Activated CD8-positive, alpha-beta memory T cell treated with anti-CD3 and anti-CD28 coated beads, Interleukin-2, amount 50 U/mL, for 4 hours (primary cell): ENCODE measurements at places on chromosomes 16 and 17.
A peak's percentile ranks its signal among the peaks of the same experiment; 100 is the strongest.

- no peak for DNase-seq
Observed at GRCh38 chr17:41444640-41445039, 3.9 kb upstream of the KRT38 start.

DNA sequence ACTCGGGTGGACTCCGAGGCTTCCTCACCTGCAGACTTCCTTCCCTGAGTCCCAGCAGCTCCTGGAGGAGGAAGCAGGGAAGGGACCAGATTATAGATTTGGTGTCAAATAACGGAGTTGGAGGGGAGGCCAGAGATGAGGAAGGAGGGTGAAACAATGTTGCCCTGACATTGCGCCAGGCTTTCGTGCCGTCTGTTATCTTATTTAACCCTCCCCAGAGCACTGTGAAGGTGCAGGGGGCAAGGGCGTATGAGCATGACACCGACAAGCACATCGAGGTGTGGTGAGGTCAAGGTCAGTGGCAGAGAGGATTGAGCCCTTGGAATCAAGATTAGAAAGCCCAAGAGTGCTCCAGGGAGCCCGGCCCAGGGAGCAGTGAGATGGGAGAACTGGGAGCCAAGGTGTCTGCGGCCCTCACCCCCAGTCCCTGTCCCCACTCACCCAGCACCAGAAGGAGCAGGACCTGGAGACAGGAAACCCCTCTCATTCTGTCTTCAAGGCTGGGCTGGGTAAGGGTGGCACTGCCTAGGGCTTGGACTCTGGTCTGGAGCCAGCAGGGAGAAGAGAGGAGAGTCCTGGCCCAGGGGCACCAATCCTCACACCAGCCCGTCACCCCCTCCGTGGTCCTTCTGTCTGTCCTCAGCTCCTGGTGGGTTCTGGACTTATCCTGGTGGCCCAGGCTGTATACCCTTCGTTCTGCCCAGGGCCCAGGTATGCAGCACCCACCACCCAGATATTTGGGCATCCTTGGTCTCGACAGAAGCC, 1.1 kb downstream of the PRSS33 start:
- no peak for DNase-seq

DNA sequence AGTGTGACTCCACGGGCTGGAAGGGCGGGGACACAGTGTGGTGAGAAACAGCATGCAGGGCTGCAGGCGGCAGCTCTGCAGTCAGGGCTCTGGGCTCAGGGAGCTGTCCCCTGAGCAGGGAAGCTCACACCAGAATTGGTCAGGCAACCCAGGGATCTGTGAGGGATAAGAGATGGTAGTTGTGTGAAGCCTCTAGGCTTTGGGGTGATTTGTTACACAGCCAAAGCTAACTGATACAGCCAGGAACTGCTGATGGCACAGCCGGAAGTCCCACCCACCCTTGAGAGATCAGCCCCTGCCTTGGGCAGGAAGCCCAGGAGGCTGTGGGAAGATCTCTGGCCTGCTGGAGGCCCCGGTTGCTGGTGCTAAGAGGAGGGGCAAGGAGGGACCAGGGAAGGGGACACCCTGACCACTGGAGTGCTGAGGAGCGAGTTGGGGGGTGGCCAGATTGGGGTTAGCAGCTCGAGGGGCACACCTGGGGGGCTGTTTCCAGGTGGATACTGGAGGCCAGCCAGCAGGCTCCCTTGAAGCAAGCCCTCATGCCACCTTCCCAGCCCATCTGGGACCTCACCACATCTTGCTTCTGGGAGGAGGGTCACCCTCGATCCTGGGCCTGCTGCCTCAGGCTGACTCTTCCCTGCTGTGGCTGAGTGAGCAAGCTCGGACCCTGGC, 25.2 kb downstream of the NPTX1 start:
- no peak for DNase-seq

DNA sequence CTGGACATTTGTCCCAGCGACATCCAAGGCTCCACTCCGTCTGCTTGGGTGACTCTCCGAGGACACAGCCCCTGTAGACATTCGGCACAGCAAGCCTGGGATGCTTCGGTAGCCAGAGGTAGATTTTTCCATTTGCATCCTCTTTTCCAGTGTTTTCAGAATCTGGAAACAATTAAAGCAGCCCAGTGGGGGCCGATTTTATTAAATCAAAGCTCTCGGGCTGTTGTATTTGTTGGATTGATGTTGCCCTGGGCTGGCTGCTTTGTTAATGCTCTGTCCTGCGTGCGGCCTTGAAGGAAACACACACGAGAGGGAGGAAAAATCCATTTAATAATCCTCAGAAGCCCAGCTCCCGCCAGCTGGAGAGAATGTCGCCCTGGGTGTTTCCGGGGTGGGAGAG, 158.1 kb upstream of the CIBAR2 start:
- no peak for DNase-seq

DNA sequence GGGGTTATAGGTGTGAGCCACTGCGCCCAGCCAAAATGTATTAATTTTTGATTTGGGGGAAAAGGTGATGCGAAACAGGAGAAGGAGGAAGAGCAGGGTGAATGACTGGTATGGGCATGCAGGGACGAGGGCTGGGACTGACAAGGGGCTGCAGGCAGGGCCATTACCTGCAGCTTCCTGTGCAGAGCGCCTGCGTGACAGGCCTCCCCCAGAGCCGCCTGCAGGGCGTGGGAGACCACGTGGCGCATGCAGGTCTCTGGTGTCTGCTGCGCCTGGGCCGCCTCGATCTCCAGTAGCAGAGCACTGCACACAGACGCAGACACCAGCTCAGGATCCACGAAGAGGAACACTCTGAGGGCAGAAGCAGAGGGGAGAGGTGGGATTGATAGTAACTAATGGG, 32.4 kb downstream of the PIK3R6 start:
- no peak for DNase-seq

- no peak for DNase-seq
Observed at GRCh38 chr17:57663326-57664070, 81.6 kb downstream of the CCDC182 start.

- DNase-seq: no peak
Observed at GRCh38 chr16:69921127-69921526, 30.0 kb upstream of the CLEC18A start.

GRCh38 chr17:81336930-81337325, 41.8 kb upstream of the SLC38A10 start:
- no peak for DNase-seq

GRCh38 chr17:28416703-28417311, 10.8 kb upstream of the SLC46A1 start:
- peak; percentile 43 for DNase-seq

GRCh38 chr16:70681382-70682238, 4.2 kb downstream of the MTSS2 start:
- no peak for DNase-seq

GRCh38 chr16:22070361-22071330, 21.7 kb upstream of the VWA3A start:
- no peak for DNase-seq

DNA sequence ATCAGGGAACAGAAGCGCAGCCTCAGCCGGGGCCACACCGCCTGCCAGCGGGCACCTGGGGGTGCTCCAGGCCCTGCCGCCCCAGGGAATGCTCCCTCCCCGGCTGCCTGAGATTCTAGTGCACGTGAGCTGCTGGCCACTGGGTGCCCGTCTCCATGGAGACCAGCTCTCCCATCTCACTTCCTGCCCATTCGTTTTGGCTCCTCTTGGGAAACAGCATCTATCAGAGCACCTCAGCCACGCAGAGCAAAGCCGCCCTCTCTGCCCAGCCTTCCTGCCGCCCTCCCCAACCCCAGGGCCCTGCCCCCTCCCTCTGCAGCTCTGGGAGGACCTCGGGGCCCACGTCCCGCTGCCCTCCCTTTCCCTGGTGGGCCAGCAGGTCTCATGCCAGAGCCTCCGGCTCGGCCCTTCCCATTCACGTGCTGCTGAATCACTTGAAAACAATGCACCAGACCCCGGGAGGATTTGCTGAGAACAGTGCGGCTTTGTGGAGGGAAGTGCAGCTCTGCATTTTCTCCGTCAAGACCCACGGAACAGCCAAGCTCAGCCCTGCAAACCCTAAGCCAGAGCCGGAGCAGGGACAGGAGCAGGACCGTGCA, 19.4 kb downstream of the CEP295NL start:
- no peak for DNase-seq

- no peak for DNase-seq
Observed at GRCh38 chr17:266701-267667, 85.5 kb upstream of the DOC2B start.

DNA sequence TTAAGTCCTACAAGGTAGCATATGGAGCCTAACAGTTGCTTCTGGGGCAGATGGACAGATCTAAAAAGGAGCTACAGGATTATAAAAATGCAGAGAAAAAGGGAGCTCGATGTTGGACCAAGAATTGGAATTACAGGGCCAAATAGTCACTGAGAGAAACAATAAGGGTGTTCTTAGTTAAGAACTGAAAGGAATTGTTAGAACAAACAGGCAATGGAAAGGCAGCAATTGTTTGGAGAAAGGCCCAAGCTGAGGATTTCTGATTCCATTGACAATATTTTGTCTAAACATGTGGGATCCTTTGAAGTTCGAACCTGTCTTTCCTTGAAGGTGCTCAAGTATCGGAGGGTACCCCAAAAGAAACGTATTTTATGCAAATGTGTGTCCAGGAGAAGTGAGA, 513.6 kb upstream of the CDH8 start:
- no peak for DNase-seq

DNA sequence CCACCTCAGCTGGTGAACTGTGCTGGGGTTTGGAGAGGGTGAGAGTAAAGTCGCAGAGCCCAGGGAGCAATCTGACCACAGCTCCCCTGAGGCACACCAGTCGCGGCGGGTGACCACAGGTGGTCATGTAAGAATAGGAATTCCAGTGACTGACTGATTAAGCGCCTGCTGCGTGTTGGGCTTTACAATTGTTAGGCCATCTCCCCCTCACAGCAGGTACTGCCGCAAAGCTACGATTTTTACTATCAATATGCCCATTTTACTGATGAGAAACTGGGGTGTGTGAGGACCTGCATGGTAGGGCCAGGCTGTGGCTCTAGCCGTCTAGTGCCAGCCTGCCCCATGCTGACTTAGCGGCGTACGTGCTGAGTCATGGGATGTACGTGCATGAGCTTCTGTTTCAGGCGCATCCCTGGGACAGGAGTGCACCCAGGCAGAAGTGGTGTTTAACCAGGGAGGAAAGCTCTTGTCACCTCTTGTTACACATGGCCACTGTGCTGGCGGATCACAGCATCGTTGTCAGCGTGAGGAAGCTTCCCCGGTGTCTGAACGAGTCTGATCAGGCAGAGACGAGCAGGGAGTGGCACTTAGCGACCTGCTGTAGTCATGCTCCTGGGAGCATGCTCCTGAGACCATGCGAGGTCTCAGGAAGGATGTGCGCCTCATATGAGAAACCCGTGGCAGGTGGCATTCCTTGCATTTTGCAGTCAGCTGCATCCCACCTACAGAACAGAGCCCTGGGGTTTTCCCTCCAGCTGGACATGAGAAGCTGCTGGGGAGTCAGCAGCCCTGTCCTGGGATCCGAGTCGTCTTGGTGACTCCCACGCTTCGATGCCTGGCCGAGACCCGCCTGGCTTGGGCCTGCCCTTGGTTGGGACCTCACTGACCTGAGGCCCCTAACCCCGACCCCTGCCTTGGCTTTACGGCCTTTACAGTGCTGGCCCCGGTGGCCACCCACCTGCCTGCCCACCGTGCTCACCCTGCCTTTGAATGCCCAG, 163.7 kb upstream of the CHMP6 start:
- no peak for DNase-seq

DNA sequence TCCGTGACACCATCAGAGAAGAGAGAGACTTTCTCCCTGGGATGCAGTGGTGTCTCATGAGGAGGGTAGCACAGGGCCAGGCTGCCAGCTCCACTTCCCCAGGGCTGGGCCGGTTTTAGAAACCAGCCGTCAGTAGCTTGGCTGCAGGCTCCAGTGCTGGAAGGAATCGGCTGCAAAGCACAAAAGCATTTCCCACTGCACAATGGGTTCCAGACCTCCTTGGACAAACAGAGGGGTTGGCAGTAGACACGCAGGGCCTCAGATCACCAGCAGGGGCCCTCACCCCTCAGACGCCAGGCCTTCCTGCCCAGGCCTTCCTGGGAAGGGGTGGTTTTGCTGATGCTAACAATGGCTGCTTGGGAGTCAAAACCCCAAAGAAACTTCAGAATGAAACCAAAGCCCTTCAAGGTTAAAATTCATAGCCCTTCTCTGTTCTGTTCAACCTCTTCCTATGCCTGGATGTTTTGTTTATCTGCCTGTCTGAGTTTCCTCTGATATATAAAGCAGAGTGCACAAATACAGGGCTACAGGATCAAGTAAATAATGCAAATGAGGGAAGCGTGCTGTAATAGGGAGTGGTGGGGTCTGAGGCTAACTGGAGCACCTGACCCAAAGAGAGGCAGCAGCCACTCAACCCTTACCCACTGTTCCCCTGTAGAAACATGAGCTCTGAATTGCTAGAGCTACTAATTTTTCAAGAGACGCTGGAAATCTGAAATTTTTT, 26.2 kb downstream of the TEKT5 start:
- no peak for DNase-seq

DNA sequence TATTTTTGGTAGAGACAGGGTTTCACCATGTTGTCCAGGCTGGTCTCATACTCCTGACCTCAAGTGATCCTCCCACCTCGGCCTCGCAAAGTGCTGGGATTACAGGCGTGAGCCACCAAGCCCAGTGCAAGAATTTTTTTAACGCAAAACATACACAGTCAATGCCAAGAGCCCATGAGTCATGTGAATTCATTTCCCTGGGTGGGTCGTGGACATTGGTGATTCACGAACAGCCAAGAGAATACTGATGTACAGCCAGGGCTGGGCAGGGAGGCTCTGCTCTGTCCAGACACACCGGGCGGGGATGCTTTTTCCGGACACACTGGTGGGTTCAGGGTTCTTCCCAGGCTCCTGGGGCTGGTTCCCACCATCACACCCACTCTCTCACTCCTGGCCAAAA, 17.7 kb downstream of the SLC38A8 start:
- no peak for DNase-seq

GRCh38 chr17:72119077-72119872, 1.5 kb upstream of the SOX9 start:
- DNase-seq: no peak

DNA sequence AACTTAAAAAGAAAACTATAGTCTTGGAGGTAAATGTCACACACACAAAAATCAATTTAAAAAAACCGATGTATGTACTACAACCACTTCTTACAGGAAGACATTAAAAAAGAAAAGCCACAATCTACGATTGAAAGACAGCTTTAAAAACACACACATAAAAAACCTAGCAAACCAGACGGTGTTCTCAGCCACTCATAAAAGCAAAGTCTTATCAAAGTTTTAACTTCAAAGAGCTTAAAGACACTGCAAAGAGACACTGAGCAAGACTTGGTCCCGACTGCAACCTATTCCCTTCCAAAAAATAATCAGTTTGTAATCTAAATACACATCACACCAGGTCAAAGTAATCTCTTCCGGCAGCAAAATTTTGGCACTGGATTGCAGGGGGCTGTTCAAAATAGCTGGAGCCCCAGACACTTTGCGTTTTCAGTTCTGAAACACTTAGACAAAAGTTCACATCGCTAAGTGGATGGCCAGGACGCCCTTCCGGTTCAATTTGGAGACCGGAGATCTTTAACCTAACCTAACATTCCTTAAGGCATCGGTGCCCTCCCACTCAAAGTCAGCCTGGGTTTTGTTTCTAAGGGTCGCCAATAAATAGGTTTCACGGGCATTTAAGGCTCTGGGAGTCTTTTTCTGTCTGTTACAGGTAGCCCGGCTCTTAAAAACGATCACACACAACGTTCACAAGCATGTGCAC, 2.6 kb downstream of the ZCCHC14 start:
- DNase-seq: no peak

GRCh38 chr17:33970279-33970678, 284.8 kb upstream of the CCL2 start:
- no peak for DNase-seq

- no peak for DNase-seq
Observed at GRCh38 chr17:64003526-64004121, 5.5 kb downstream of the PRR29 start.
